RWPE1 (cell line): ENCODE measurements at places on chromosomes 2 and 18.

GRCh38 chr2:16656784-16657391 is 8.7 kb downstream of the CYRIA start:
- no peak for DNase-seq

- DNase-seq: no peak
Measured at GRCh38 chr2:14401873-14402272, 230.6 kb upstream of the LRATD1 start.

DNA sequence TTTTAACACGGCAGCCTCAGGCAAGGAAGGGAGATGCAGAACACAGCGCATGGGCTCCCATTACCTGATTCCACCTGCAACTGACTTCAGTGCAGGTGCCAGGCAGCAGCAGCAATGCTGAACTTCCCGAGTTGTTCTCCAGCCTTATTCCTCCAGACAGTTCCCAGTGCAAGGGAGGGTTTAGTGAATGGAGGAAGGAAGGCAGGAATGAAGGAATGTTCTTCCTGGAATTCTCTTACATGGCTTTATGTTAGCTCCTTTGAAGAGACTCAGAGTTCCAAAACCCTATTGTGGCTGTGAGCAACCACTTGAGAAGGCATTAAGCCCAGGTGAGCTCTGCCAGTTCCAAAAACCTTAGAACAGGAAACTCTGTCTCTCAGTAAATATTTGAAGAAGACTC is 45.5 kb downstream of the SERPINB7 start:
- no peak for DNase-seq

GRCh38 chr2:240564561-240565332 is 3.5 kb upstream of the RNPEPL1 start:
- DNase-seq: no peak
